Brain pericyte (primary cell): ENCODE measurements at places on chromosomes 4 and X.

DNA sequence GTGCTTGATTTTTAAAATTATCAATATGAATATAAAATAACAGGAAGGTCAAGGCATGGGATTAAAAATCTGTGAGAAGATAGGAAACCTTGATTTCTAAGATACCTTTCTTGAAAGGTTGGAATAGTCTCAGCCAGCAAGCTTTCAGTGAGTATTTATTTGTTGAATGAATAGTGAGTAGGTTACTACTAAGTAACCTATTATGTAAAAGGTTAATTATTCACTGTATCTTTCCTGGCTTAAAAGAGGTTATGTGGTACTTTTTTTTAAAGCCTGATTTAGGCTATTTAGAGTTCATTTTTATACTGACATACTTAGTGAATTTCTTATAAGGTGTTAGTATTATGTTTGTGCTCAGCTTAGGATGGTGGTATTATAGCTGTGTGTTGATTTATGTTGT lies 123.5 kb downstream of the PTPN13 start:
- DNase-seq: no peak

- DNase-seq: no peak
Measured at GRCh38 chrX:78673246-78673645, 14.1 kb upstream of the RTL3 start.

- DNase-seq: no peak
Measured at GRCh38 chr4:22552812-22553211, 36.9 kb upstream of the ADGRA3 start.

- DNase-seq: no peak
Measured at GRCh38 chr4:122163767-122164166, 11.6 kb downstream of the BLTP1 start.

DNA sequence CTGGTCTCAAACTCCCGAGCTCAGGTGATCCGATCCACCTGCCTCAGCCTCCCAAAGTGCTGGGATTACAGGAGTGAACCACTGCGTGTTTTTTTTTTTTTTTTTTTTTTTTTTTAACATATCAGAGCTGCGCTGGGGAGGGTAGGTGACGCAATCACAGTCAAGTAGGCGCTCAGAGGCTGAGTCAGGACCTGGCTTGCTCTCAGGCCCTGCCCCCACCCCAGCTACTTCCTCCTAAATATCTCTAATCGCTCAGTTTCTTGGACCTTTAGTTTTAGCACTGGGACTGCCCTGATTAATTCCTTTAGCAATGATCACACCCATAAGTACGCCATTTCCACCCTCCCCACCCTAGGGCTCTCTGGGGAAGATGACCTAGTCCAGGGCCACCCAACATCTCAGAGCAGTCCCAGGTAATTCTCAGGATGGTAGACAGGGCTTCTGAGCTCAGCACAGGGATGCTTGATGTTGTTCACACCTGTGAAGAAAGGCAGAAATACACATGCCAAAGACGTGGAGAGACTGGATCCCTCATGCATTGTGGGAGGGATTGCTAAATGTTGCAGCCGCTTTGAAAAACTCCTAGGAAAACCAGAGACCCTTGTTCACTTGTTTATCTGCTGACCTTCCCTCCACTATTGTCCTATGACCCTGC lies 50.2 kb downstream of the DDX3X start:
- no peak for DNase-seq

DNA sequence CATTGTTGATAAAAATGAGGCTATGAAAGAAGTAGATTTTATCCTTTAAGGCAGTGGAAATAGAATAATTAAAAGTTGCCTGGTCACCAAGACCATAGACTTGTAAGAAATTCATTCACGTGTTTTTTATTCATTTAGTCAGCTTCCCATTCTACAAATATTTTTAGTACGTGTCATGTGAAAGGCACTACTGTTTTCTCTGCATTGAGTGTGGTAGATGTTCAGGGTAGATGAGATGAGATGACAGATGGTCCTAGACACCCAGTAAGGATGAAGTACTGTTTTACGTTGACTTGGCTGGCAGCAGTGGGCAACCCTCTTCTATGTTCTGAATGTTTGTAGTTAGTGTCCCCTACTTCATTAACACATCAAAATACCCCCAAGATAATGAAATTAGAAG lies 228.1 kb downstream of the ARHGAP24 start:
- no peak for DNase-seq

DNA sequence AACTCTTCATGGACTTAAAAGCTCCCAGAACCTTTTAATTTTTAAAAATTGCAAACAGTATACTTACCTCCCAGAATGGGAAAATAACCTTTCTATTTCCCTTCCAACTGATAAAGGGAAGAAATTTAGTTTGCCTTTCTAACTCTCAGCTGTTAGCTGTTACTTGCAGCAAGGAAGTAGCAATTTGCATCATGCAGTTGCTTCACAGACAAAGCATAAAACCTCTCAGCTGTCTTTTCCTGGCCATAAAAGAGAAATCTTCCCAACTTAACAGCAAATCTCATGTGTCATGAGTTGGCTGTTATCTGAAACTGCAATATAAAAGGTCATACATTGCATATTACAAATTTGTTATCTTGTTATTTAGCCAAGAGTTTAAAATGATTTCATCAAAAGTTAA lies 18.4 kb downstream of the C4orf17 start:
- no peak for DNase-seq

GRCh38 chr4:140135529-140136088 lies 18.4 kb downstream of the MAML3 start:
- DNase-seq: no peak

DNA sequence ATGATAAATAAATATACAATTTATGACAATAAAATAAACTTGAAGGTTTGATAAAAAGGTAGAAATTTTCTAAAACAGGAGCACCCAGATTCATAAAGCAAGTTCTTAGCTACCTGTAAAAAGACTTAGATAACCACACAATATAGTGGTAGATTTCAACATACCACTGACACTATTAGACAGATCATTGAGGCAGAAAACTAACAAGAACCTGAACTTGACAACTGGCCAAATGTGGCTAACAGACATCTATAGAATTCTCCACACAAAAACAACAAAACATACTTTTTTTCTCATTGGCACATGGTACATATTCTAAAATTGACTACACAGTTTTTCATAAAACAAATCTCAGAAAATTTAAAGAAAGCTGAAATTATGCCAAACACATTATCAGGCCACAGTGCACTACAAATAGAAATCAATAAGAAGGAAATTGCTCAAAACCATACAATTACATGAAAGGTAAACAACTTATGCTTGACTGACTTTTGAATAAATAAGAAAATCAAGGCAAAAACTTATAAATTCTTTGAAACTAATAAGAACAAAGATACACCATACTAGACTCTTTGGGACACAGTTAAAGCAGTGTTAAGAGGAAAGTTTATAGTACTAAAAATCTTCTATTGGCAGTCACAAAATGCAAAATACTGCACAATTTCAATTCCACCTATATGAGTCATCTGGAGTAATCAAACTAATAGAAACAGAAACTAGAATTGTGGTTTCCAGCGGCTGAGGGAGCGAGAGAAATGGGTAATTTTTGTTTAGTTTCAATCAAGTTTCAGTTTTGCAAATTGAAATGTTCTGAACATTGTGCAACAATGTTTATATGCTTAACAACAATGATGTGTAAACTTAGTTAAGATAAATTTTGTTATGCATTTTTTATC lies 925.6 kb downstream of the SH3BGRL start:
- DNase-seq: no peak

GRCh38 chr4:25783943-25784342 lies 78.8 kb downstream of the SEL1L3 start:
- DNase-seq: no peak

- no peak for DNase-seq
Measured at GRCh38 chrX:55697381-55697780, 20.2 kb upstream of the RRAGB start.

GRCh38 chrX:15834827-15835595 lies 19.6 kb downstream of the AP1S2 start:
- no peak for DNase-seq

GRCh38 chr4:71526637-71527406 lies 188.0 kb downstream of the SLC4A4 start:
- DNase-seq: no peak

DNA sequence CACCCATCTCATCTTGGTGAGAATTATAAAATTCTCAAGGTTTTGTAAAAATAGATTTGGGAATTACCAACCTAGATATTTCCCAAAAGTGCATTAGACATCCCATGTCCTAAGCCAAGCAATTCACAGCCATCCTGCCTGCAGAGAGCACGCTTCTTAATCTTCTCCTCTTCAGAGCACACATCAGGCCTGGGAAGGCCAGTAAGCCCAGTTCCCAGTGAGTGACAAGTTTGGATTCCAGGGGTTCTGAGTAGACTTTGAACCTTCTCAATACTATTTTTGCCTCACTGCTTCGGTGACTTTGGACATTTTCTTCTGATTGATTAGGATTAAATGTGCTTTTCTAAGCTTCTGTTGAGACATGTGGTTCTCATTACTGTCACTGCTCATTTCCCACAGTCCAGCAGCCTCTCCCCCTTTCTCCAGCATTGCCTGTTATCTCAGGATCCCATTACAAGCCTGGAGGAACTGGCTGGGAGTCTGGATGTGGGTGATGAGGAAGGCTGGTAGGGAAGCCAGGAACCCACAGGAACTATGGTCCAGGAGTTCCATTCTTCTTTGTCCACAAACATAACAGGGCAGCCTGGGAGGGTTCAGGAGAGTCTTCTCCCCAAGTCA lies 56.4 kb upstream of the TMEM150C start:
- DNase-seq: no peak

DNA sequence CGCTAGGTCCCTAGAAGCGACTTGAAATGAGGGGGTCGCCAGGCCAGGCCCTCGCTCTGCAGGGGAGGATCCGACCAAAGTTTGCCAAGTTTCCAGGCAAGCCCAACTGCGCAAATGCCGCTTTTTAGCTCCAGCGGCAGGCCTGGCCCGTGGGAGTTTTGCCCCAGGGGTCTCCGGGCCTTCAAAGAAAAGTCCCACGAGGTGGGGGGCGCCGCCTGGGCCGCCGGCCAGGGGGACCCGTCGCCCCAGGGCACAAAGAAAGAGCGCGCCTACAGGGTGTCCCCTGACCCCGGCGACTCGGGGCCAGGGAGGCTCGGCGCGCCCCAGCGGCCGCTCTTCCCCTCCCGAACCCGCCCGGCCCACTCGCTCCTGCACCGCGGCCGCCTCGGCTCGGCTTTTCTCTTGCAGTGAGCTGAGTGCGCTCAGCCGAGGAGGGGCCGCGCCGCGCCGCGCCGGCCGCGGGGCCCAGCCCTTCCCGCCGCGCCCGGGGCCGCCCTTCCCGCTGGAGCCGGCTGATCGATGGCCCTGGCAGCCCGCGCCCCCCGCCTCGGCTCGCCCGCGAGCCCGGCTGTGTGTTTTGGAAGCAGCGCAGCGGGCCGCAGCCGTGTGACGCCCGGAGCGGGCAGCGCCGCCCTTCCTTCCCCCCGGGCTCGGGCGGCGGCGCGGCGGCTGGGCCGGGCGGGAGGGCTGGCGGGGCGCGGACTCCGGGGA lies 754 bp upstream of the KLF3 start:
- no peak for DNase-seq

DNA sequence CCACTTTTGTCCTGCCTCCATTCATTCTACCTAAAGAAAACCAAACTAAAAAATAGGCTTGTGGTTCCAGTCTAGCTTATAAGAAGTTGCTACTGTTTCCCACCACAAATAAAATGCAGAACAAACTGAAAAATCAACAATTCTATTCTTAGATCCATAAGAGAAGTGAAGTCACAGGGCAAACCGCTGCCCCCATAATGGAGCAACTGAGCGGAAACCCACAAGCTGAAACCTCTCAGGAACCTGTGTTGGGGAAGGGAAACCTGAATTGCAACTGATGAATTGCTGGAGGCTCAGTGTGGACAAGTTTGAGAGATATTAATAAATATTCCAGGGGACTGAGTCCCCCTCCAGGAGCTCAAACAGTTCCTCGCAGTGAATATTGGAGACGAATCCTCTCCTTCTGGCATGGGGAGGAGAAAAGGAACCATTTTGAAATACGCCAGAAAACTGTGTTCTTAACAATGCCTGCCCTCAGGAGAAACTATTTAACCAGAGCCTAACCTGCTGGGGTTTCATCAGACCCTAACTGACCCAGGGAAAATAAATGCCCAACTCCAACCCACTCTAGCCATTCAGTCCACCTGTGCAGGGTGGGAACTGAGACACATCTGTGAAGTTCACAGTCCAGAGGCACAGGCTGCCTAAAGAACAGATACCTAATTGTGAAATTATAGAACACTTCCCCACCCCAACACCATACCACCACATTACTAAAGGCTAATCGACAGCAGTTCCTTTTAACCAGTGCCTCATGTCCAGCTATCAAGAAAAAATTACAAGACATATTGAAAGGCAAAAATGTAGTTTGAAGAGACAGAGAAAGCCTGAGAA lies 22.8 kb upstream of the SH3RF1 start:
- DNase-seq: no peak

- no peak for DNase-seq
Measured at GRCh38 chr4:149328161-149328560, 487.5 kb downstream of the IQCM start.

DNA sequence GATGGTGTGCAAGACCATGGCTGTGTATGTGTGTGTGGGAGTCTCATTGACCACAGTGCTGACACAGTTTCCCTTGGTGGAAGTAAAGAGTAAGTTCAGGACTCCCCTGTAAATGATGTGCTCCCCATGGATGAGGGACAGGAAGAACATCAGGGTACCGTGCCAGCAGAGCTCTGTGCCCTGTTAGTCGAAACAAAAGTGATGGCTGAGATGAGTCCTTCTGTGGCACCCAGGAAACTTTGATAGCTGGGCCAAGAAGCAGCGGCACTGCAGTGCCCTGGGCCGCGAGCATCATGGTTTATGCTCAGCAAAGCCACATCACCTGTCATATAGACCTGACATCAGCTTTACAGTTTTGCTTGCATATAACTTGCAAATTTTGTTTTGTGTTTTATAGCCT lies 61.4 kb upstream of the CLDN34 start:
- no peak for DNase-seq

- DNase-seq: no peak
Measured at GRCh38 chr4:28488021-28488420, 1627.4 kb downstream of the STIM2 start.

DNA sequence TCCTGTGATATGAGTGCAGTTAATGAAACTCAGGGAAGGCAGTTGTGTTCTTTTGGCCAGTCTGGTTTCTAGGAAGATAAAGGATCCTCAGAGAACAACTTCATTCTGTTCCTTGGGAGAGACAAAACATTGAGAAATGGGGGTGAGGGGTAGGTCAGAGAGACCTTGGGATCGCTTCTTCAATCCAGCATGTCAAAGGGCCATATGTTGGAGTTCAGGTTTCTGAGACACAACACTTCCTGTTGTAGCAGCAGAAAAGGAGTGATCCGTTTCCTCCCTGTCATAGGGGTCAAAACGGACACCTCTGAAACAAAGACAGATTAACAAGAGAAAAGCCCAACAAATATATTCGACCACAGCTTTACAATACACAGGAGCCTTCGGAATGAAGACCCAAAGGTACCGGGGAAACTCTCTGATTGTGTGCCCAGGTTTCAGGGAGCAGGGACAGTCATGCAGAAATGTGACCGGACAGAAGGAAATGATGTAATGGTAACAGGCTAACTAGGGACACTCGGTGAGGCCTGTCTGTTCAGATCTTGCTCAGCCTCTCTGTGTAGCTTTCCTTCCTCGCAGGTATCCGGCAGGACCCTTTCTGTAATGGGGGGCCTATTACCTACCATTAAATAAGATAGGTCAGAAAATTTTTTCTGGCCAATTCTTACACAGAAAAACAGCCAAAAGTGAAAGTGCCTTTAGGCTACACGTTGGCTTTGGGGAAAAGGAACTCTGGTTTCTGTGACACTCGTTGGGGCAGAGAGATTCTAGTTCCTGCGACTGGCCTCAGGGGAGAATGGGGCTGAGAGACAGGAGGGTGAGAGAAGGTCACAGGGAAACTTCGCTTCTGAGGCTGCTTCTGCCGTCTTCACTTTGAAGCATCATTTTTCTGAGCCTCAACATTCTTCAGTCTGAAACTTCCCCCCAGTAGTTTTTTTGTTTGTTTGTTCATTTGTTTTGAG lies 103.3 kb upstream of the TLR3 start:
- DNase-seq: no peak

GRCh38 chr4:155408796-155409195 lies 32.0 kb upstream of the MAP9 start:
- DNase-seq: no peak
